ENCODE measurements at places on chromosomes 6 and 20. TPM values are rescaled to one million over a fixed set of nuclear protein-coding genes. Genes with fewer than 3 reads are reported as not detected.

Gene CAGE1
- under 0.01 TPM for total RNA-seq

Gene BCAS4
- total RNA-seq = 33.7 TPM

- no peak within 1 kb of the TSS for H3K4me3 ChIP-seq
- no peak within 1 kb of the TSS for H3K27ac ChIP-seq
- no peak for DNase-seq
Observed at GRCh38 chr6:12716298-12716916, at the start of gene PHACTR1. Gene PHACTR1, plus strand, starts transcription at chr6:12716767.

DNA sequence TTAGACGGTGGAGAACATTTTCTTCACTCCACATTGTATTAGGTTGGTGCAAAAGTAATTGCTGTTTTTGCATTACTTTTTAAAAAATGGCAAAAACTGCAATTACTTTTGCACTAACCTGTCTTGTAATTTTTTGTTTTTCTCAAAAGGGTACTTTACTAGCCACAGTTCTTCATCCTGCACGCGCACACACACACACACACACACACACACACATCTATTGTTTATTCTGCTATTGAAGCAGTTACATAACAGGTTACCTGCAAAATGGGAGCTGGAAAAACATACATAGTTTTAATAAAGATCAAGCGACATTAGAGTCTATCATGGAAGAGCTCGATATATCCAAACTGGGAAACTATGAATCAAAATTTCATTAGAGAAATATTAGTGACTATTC lies 235.2 kb downstream of the SIM1 start:
- no peaks in the 10 kb centered on the region for H3K27me3 ChIP-seq
- no peaks in the 10 kb centered on the region for H3K36me3 ChIP-seq
- H3K4me1 ChIP-seq = no peaks in the 10 kb centered on the region
- no peak for DNase-seq

Gene VWA7
- total RNA-seq = under 0.01 TPM

Gene TXLNB
- 1.5 TPM for total RNA-seq

DNA sequence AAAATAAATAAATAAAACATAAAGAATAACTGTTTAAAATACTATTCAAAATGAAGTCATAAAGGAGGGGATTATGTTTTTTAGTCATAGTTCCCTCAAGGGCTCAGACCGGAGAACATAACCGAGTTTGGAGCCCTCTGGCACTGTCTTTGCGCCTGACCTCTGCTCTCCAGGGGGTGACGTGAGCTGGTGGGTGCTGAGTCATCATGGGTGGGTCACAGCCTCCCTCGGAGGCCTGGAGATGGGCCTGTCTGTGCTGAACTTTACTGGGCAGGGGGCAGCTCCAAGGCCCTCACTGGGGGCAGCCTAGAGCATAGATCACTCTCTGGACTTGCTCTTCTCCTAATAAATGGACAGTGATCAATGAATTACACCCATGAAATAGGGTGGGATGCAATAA lies 3.1 kb upstream of the MAVS start:
- peak; percentile 91 for DNase-seq
- H3K27me3 ChIP-seq = no peaks in the 10 kb centered on the region

Gene IPCEF1
- total RNA-seq = 0.26 TPM

GRCh38 chr20:23877524-23877923 lies 2.0 kb downstream of the CST5 start:
- no peaks in the 10 kb centered on the region for H3K4me1 ChIP-seq
- no peak for DNase-seq
- no peaks in the 10 kb centered on the region for H3K36me3 ChIP-seq
- H3K27me3 ChIP-seq = no peaks in the 10 kb centered on the region
- H3K27ac ChIP-seq = no peak overlapping the region
- H3K4me3 ChIP-seq = no peak overlapping the region

DNA sequence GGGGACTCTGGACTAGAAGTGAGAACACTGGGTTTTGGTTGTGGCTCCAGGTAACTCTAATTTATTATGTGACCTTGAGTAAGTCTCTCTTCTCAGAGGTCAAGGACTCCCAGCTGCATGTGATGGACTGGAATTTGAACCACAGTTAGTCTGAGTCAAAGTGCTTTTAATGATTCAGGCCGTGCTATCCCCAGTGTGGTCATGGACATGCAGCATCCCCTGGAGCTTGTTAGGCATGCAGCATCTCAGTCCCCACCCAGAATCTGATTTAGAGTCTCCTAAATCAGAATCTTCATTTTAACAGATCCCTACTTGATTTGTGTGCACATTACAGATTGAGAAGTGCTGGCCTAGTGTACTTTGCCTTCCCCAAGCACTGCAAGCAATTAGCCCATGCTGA lies 74.2 kb downstream of the TOX2 start:
- H3K36me3 ChIP-seq = no peaks in the 10 kb centered on the region
- no peaks in the 10 kb centered on the region for H3K4me1 ChIP-seq
- no peaks in the 10 kb centered on the region for H3K27me3 ChIP-seq
- no peak overlapping the region for H3K4me3 ChIP-seq
- peak; percentile 64 for DNase-seq

Gene ILRUN
- 60.1 TPM for total RNA-seq

- no peaks in the 10 kb centered on the region for H3K36me3 ChIP-seq
- no peak for DNase-seq
- H3K4me3 ChIP-seq = no peak overlapping the region
Observed at GRCh38 chr6:44652547-44652946, 265.0 kb downstream of the CDC5L start.

Gene LSM2
- 23.1 TPM for total RNA-seq

Gene OR12D1
- not detected for total RNA-seq

DNA sequence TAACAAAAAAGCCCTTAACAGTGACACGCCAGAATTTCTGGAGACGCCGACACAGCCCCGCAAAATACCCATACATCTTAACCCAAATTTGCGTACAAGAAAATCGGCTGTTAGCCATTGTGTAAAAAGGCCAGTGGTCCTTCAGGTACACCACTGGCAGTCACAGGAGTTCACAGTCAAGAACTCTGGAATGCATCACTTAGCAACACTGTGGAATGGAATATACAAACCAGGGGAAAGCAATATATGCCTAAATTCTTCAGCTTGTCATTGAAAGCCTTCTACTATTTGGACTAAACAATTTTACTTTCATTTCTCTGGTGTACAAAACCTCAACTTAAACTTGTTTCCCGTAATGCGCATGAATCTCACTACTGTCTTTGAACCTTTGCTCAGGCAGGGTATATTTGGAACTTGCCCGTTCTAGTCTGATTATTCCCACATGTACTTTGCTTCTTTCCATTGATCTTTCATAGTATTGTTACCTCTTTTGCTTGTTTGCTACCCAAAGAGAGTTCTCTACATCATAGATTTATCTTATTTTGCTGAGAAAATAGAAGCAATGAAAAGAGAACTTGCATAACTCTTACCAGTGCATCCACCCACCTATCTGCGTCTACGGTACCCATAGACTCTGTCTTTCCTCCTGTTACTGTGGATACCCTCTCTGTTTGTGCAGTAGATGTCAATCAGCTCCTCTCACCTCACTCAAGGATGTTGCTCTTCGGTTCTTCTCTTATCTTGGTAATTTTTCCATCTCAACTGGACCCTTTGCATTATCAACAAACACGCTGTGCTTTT lies at the start of gene ARMH2:
ARMH2 (minus strand) TSS at position 178 of the 801 bp plus-strand sequence; CDS start at position 118, 60 bp downstream.
- no peaks in the 10 kb centered on the region for H3K36me3 ChIP-seq
- H3K27me3 ChIP-seq = no peaks in the 10 kb centered on the region

Gene SMIM28
- not detected for total RNA-seq

DNA sequence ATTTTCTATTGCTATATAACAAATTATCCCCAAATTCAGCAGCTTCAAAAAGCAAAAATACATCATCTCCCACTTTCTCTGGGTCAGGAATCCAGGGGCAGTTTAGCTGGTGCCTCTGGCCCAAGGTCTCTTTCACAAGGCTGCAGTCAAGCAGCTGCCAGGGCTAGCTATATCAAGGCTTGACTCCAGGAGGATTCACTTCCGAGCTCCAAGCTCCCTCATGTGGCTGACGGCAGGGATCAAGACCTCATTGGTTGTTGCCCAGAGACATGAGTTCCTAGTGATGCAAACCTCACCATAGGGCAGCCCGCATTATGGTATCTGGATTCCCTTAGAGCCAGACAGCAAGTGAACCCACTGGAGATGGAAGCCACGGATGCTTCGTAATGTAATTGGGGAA lies 1.3 kb upstream of the VNN1 start:
- H3K4me1 ChIP-seq = peaks cover 2% of the 10 kb centered on the region
- H3K27ac ChIP-seq = no peak overlapping the region
- H3K4me3 ChIP-seq = no peak overlapping the region
- no peaks in the 10 kb centered on the region for H3K36me3 ChIP-seq
- peak; percentile 48 for DNase-seq

DNA sequence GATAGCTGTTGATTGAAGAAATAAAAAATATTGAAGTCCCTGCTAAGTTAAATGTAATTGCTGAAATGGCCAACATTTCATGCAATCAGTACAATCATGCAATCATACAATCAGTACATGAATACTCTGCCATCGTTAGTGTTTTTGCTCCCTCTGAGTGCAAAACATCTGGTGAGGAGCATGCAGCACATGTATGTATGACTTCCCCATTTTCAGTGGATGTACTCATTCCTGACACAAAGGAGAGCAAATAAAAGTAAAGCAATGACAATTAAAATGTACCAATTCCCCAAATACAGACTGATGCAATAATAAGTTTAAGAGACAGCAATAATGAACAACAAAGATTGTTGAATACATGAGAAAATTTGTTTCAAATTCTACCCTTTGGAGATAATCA lies 140.7 kb downstream of the PLCB1 start:
- DNase-seq = no peak
- H3K36me3 ChIP-seq = no peaks in the 10 kb centered on the region
- no peak overlapping the region for H3K4me3 ChIP-seq
- H3K27me3 ChIP-seq = no peaks in the 10 kb centered on the region
- H3K4me1 ChIP-seq = no peaks in the 10 kb centered on the region

Gene MAK
- total RNA-seq = not detected

DNA sequence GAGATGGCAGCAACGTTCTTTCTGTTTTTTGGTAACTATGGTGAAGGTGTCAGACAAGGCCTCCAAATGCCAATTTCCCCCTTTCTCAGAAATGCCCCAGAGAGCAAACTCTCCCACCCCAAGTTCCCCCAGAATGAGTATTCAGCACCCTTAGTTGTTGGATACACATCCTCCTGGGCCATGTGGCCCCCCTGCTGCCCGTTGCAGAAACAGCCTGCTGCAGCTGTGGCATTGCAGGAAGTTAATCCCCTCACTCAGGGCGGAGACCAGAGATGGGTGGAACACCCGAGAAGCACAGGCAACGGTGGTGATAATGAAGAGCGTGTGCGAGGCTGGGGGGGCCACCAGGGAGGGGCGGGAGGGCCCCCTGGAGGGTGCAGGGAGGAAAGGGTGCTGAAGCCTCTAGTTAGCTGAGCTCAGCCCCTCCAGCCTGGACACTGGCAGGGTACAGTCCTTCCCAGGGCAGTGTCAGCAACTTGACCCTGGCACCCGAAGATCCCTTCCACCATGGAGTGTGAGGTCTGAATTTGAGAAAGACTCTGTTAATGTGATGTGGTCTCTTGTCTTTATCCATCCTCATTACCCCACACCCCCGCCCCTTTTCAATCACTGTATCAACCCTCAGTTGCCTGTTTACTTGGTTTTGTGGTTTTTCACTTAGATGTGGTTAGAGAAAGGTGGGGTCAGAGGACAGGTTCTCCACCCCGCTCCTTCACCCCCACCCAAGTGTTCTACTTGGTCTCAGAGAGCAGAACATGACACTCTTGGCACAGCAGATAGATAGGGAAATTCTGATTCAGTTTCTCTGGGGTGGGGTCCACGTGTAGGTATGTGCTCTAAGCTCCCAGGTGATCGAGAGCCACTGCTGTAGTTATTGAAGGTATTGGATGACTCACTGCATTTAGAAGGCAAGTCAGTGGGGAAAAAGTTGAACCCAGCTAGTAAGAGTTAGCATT lies 208.8 kb upstream of the SUPT3H start:
- no peaks in the 10 kb centered on the region for H3K36me3 ChIP-seq
- H3K27ac ChIP-seq = no peak overlapping the region
- H3K27me3 ChIP-seq = no peaks in the 10 kb centered on the region
- DNase-seq = no peak

Gene SNX14
- total RNA-seq = 121 TPM

- DNase-seq = peak; percentile 83
- H3K4me3 ChIP-seq = peak overlapping the region; percentile 58
- no peaks in the 10 kb centered on the region for H3K27me3 ChIP-seq
- H3K4me1 ChIP-seq = peaks cover 3% of the 10 kb centered on the region
- peak overlapping the region; percentile 56 for H3K27ac ChIP-seq
- H3K36me3 ChIP-seq = no peaks in the 10 kb centered on the region
Observed at GRCh38 chr6:151240036-151240685, 394 bp downstream of the AKAP12 start.

DNA sequence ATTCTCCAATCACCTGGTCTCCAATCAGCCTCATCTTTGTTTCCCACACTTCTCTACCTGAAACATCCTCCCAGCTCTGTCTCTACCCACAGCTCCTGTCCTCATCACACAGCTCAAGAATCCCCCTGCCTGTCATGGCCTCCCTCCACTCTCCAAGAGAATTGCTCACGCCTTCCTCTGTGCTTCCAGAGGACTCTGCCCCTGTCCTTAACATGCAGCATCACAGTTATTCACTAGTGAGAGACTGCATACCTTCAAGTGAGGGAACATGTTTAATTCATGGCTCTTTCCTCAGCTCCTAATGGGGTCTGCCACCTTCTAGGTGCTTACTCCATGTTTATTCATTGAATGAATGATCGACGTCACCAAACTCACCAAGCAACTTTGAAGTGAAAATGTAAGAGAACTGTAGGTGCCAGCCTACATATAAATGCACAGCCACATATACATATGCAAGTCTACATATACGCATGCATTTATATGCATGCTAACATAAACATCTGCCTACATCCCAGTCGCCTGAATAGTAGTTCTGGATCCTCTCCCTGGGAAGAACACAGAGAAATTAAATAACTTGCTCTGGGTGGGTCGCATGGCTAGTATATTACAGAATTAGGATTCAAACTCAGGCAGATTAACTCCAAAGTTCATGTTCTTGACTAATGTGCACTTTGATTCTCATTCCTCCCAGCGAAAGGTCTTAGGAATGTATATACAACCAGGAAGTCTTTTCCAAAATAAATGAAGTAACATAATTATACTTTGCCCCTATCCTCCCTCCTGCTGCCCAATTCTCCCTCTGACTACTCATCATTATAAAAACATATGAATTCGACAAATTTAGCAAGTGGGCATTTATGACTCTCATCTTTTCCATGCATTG lies 295.6 kb downstream of the MAFB start:
- no peak overlapping the region for H3K27ac ChIP-seq
- no peaks in the 10 kb centered on the region for H3K4me1 ChIP-seq
- no peak overlapping the region for H3K4me3 ChIP-seq
- DNase-seq = no peak
- H3K27me3 ChIP-seq = no peaks in the 10 kb centered on the region

Gene SGK2
- total RNA-seq = 0.26 TPM

DNA sequence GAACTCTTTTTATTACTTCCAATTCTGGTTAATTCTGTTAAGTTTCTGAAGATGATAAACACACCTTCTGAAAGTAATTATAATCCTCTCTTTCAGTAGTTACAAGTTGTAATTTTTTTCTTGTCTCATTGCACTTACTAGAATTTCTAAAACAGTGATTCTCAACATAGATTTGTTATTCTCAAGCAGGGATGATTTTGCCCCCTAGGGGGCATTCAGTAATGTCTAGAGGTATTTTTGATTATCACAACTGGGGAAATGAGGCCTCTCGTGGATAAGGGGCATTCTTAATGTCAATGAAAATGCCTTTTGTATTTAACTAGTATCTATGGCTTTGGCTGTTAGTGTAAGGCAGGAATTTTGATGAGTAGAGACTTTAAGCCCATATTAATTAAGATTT lies 39.4 kb upstream of the MAFB start:
- H3K4me1 ChIP-seq = no peaks in the 10 kb centered on the region
- no peak overlapping the region for H3K4me3 ChIP-seq
- no peak for DNase-seq

Gene GRM1
- 0.17 TPM for total RNA-seq

Gene ZNF391
- total RNA-seq = 1.3 TPM
